NCI-H2029 treated with DMSO at 0.1 percent for 48 hours (cell line): ENCODE measurements at places on chromosomes 13 and 19.
A peak's percentile ranks its signal among the peaks of the same experiment; 100 is the strongest.

DNA sequence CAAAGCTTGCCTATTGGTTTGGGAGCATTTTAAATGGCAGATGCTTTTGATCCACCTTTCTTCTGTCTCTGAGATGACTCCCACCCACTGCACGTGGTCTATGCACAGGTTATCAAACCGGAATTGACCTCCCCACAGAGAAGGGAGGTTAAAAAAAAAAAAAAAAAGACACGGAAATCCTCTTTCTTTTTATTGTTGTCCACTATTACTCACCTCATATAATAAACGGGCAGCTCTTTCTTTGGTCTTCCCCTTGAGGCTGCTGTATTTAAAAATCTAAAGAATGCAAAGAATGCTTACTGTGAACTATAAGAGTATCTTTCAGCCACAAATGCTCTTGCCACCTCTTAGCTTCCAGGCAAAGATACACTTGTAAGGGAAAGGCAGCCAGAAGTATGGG lies 329.7 kb downstream of the NDFIP2 start:
- DNase-seq: no peak

DNA sequence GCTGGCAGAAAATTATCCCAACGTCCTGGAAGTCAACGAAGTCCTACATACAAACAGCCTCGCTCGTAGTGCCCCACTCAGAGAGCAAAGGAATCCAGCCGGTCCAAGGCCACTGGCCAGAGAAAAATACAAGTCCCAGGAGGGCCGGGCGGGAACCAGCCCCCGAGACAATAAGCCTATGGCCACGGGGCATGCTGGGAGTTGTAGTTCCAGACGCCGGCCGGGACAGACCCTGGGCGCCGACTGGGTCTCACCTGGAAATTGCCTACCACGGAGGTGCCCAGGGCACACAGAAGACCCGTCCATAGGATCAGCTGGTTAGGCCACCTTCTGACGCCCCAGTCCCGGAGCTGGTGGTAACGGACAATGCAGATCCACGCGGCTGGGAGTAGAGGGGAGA lies 5.4 kb downstream of the TMEM150B start:
- DNase-seq: no peak

GRCh38 chr19:14632286-14632685 lies 42.4 kb downstream of the ADGRE3 start:
- DNase-seq: no peak

DNA sequence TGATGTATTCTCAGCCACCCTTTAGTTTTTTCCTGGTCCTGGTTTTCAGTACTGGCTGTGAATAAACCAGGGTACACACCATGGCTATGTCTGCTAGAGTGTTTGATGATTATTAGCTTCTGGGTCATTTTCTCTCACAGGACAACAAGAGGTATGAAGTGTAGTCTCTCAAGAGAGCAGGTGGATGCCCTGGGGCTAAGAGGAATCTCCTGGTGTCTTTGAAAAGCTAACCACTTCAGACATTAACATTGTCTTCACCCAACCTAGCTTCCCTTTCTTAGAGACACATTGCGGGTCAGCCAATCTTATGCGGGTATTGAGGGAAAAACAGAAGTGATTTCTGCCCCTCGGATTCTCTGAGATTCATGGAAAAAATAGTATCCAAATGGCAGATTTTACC lies 1.6 kb downstream of the ZNF730 start:
- DNase-seq: no peak

- no peak for DNase-seq
Measured at GRCh38 chr13:50126263-50126992, 111.2 kb downstream of the KCNRG start.

- no peak for DNase-seq
Measured at GRCh38 chr13:30504081-30504480, 38.3 kb upstream of the HMGB1 start.

GRCh38 chr19:21498651-21499050 lies 6.8 kb upstream of the ZNF429 start:
- no peak for DNase-seq

DNA sequence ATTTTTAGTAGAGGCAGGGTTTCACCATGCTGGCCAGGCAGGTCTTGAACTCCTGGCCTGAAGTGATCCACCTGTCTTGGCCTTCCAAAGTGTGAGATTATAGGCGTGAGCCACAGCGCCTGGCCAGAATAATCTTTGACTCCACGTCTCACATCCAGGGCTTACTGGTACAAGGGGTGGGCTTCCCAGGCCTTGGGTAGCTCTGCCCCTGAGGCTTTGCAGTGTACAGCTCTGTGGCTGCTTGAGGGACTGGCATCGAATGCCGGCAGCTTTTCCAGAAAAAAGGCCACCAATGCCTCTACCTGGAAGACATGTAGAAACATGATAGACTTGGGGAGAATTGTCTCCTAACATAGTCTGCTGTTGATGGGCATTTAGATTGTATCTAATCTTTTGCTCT lies 57.8 kb downstream of the NDFIP2 start:
- DNase-seq: no peak

GRCh38 chr19:54515156-54515555 lies 12.5 kb downstream of the LAIR2 start:
- DNase-seq: no peak

DNA sequence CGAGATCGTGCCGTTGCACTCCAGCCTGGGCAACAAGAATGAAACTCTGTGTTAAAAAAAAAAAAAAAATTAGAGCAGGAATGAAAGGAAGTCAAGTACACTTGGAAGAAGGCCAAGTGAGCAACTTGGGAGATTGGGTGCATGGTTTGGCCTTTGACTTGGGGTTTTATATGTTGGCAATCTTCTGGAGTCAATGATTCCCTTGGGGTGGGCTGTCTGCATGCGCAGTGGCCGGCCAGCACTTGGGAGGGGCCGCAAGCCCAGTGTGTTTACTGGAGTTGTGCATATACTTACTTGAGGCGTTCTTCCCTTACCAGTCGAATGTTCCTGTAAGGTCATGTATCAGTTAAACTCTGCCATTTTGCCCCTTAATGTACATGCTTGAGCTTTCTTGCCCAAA lies 103.9 kb downstream of the FAM216B start:
- no peak for DNase-seq

DNA sequence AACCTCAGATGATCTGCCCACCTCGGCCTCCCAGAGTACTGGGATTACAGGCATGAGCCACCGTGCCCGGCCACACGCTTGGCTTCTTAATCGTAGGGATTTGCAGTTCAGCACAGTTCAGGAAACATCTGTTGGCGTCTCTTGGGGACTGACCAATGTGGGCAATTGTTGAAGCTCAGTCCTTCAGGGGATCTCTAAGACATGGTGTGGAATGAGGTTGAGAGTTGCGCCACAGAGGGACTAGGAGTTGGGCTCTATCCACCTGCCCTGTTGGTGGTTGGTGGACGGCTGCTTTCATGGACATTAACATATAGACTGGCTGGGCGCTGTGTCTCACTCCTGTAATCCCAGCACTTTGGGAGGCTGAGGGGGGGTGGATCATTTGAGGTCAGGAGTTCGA lies 37.3 kb upstream of the SIN3B start:
- no peak for DNase-seq

- no peak for DNase-seq
Measured at GRCh38 chr13:100674572-100674871, at the start of gene TMTC4. TMTC4 (minus strand) TSS chr13:100674795; CDS start chr13:100670362, 4,433 bp downstream.

- no peak for DNase-seq
Measured at GRCh38 chr13:29474991-29475390, 120.5 kb downstream of the SLC7A1 start.

DNA sequence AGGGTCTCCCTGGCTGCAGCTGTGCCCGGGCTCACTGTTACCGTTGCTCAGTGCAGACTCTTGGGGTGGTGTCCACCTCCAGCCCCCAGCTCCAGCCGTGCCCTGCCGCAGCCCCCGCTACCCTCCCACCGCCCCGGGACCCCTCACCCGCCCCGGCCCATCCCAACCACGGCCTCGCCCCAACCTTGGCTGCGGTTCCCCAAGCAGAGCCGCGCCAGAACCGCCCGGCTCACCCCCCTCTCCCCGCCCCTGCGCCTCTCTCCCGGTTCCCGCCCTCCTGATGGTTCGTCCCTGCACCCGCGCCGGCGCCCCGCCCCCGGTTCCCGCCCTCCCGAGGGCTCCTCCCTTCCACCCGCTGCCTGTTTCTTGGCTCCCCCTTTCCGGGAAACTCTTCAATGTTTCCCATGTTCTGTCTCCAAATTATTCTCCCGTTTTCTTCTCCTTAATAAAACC lies 40.3 kb downstream of the ANKRD10 start:
- DNase-seq: peak; percentile 52

DNA sequence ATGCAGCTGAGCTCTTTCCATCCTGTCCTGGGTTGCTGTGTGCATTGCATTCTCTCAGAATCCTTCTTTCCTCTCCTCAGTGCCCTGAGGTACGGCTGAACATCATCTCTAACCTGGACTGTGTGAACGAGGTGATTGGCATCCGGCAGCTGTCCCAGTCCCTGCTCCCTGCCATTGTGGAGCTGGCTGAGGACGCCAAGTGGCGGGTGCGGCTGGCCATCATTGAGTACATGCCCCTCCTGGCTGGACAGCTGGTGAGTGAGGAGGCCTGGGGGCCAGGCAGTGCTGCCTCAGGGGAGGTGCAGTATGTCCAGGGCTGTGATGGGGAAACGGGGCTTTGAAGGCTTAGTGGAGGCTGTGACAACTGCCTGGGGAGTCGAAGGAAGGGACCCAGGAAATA lies 29.8 kb downstream of the PPP2R1A start:
- no peak for DNase-seq

GRCh38 chr13:67438465-67438864 lies 208.3 kb upstream of the PCDH9 start:
- DNase-seq: no peak

DNA sequence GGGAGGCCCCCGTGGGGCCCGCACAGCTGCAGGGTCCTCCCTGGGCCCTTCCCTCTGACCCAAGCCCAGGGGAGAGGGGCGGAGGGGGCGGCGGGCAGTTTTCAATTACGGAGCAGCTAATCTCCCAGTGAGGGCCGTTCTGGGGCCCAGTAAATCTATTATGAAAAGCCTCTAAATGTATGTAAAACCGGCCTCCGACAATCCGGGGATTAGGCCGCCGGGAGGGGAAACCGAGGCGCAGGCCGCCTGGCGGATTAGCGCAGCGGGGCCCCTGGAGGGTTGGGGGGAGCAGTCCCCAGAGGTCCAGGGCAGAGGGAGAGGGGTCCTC lies 25.1 kb downstream of the EFNA2 start:
- DNase-seq: no peak

DNA sequence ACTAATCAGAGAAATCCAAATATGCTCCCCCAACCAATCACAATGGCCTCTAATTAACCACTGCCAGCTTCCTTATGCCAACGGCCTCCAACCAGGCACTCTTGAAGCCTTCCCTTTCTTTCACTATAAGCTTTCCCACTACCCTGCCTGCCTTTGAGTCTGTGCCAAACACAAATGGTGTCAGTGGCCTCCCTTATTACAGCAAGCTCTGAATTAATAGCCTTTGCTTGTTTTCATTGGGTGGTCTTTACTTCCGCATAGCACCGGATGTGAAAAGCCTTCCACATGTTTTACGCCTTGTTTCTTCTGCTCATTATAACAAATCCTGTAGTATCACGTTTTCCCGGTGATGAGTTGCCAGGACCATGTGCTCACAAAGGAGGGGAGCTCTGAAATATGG lies 1.4 kb upstream of the EDDM13 start:
- no peak for DNase-seq

DNA sequence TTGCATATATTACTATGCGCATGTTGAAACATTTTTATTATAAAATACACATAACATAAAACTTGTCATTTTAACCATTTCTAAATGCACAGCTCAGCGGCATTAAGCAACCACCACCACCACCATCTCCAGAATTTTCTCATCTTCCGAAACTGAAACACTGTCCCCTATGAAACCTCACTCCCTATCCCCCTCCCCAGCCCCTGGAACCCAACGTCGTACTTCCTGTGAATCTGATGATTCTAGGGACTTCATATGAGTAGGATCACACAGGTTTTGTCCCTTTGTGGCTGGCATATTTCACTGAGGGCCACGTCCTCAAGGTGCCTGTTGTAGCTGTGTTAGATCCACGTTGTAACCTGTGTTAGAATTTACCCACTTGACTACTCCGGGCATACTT lies 716 bp upstream of the MAP2K2 start:
- no peak for DNase-seq

DNA sequence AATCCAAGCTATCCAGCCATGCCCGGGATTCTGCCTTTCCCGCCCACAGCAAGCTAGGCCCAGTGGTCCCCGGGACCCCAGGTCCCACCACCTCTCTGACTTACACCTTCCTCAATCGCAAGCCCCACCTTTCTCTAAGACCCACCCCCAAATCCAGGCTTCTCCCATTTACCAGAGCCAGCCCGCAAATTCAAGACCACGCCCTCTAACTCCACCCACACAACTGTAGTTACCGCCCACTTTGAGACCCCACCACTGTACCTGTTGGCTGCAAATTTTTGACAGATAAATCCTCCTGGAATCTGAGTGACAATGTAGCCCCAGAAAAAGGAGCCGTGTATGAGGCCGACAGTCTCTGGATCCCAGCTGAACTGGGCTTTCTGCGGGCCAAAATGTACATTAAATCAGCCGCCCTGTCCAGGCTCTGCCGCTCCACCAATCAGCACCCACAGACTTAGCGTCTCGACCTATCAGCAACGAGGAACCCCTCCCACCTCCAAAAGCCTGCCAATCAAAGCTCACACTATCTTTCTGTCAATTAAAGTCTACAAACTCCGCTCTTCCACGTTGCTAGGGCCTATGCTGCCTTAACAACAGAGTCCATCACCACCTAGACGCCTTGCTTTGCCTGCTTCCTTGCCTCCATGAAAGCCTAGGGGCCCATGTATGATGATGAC lies 6.3 kb downstream of the SLC17A7 start:
- no peak for DNase-seq

DNA sequence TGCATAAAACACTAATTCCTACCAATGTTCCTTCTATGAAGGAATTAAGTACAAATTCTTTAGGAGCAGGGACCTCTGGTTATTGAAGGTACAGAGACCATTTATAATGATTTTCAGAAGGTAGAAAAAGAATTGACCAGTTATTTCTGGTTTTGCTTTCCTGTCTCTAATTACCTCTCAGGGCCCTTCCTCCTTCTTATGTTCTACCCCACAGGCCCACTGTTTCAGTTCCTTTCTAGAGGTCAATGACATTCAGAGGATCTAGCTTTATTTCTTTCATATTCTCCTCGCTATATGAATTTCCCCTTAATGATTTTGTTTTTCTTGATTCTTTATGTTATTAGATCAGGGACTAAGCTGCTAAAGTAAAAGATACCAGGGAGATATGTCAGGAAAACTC lies 345.0 kb upstream of the SPRY2 start:
- no peak for DNase-seq

DNA sequence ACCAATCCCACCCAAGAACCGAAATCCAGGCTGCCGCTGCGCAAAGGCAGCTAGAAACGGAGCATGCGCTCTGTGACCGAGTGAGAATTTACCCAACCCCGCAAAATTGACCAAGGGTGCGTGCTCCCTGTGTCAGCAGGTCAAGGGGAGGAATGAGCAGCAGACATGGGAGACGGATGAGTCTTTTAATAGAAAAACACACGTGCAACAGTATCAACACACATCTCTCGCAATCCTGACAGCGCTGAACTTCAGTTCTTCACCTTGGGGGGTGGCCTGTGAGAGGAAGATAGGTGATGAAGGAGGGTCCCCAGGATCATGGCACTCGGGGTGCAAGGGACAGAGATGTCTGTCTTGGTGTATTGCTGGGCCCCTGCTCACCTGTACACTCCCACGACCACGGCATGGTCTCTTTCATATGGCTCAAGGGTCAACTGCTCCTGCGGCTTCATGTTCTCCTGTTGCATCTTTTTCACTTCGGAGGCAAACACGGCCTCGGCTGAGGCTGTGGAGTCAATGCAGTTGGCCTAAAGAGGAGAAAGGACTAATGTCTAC lies 402 bp upstream of the DYRK1B start:
- no peak for DNase-seq
